Neuronal stem cell (in vitro differentiated cells): ENCODE measurements at places on chromosomes 7 and 10.

- no peak for DNase-seq
These were observed 1077.1 kb upstream of the C7orf33 start for GRCh38 chr7:147513451-147513850.

GRCh38 chr7:776992-777727 is 50.1 kb upstream of the PRKAR1B start:
- no peak for DNase-seq

DNA sequence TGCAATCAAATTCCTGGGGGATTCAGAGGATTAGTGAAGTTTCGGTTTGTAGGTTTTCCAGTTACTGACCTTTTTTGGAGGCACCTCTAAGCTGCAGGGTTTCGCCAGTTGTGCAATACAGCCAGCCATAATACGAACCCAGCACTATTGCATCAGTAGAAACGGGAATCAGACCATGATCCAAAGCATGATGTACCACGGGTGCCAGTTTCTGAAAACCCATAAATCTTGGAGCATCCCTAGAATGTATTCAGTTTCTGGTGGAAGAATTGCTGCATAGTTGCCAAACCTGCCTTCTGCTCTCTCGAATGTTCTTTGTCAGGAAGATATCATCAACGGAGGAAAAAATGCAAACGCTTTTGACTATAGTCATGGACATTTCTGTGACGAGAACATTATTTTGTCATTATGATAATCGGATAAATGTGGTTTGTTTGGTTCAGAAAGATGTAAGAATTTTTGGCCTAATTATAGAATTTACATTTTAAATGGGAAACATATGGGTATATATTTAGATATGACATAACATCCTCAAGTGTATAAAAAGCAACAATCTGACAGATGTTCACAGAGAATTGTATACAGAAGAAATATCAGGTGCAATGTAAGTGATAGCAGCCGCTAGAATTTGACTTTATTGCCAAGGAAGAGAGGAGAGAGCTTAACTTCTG is 186.2 kb upstream of the PRKCQ start:
- DNase-seq: no peak

DNA sequence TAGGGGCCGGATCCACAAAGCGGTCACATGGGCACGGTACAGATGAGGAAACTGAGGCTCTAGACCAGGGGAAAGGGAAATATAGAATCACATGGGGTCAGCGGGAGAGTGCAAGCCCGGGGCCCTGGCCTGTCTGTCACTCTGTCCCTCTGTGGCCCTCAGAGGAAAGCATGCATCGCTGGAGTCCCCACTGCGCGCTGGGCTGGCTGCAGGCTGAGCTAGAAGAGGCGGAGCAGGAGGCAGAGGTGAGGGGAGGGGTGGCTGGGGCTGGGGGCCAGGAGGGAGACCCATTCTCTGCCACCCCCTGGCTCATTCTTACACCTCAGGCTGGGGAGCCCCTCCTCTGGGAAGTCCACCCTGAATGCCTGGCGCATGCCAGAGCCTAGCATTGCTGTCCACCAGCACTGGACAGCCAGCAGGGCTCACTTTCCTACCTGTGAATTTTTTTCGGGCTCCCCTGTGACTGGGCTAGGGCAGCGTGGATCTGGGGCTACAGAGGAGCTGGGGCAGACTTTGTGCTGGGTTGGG is 2.3 kb downstream of the VPS37D start:
- no peak for DNase-seq

DNA sequence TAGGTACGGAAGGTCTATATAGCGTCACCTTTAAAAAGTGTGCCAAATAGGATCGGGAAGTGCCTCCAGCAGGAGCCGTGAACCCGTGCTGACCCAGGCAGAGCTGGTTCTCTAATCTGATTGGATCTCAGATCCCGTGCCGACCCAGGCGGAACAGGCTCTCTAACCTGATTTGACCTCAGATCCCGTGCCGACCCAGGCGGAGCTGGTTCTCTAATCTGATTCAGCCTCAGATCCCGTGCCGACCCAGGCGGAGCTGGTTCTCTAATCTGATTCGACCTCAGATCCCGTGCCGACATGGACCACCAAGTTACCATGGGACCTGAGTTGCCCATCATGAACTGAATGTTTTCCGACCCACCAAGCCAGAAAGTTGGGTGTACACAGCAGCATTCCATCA is 463.9 kb downstream of the PTPRN2 start:
- DNase-seq: no peak

DNA sequence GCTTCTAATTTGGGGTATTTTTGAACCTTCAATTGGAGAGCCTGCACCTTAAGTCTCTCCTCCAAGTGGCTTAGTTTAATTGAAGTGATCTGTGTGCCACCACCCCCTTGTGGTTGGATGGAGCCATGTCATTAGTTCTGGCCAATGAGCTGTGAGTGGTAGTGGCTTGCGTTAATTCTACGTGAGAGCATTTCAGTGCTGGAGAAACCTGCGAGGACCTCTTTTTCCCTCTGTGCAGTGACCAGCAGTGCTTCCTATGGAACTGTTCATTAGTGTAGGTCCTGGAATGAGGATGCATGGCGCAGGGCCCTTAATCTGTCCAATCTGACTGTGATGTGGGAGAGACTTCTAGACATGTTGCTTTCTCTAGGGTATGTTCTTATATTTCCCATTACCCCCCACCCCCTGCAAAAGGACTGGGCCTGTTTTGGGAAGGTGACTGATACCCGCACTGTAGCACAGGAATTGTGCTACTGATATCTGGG is 3.8 kb downstream of the HILPDA start:
- peak; percentile 59 for DNase-seq

- no peak for DNase-seq
These were observed 13.1 kb upstream of the KMT2E start for GRCh38 chr7:105000927-105001336.

DNA sequence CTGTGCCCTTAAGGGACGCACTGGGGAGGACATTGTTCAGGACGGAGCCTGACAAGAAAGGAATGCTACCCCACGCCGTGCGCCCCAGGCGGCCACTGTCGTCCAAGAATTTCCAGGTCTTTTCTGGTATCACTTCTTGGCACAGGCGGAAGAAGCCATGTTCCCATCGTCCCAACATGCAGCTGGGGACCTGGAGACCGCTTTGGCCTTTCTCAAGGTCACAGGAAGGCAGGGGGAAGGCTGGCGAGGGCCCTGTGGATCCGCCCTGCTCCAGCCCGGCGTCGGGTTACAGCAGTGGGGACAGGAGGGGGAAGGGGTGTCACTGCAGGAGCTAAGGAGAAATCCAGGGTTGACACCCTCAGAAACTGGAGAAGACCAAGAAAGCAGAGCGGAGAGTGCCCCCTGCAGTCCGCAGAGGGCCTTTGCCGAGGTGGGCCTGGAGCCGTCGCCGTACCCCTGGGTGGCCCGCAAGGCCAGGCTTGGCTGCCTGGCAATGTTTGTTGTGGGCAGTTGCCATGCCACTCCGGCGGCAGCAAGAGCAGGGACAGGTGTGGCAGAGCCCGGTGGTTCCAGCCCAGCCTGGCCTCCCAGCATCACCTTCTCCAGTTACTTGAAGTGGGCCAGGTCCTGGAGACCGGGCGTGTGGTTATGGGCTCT is 104.1 kb downstream of the LHPP start:
- peak; percentile 36 for DNase-seq

DNA sequence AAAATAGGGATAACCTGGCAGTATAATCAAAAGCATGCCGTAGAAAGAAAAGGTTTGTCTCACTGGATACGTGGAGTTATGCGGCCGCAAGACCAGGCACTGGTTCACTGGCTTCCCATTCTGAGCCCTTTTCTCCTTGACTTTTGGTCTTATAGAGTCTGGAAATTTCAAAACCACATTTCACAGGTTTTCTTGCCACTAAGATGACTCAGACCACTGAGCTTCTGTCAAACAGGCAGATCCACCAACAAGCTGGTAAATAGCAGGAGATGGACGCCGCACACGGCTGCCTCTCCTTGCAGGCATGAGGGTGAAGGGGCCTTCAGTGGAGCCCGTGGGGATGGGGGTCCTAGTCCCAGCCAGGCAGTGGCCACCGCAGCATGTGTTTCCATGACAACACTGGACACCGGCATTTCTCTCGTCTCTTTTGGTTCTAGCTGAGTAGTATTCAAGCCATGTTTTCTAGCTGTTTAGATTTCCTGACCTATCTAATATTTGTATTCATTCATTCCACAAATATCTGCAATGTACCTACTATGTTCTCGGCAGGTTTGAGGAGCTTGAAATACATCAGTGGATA is 55.5 kb downstream of the KLF6 start:
- DNase-seq: no peak

DNA sequence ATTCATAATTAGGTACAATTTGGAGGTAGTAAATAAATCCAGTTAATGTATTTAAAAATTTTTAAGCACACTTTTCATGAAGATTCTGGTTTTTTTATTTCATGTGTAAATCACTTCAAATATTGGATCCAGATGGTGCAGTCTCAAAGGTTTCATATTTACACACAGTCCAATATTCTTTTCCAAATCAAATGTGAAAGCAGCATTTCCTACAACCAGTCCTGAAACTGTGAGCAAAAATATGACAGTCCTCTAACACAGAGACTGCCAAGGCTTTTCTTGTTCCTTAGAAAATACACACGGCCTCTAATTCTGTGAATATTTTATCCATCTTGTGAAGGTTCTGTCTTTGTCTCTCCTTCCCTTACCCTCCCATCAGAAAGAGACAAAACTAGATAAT is 645.9 kb downstream of the ARL4A start:
- no peak for DNase-seq

- no peak for DNase-seq
These were observed 6.0 kb downstream of the TAS2R40 start for GRCh38 chr7:143227806-143228205.

- DNase-seq: no peak
These were observed 53.6 kb upstream of the NRF1 start for GRCh38 chr7:129557686-129558481.

GRCh38 chr7:54166419-54166818 is 375.8 kb upstream of the VSTM2A start:
- no peak for DNase-seq

DNA sequence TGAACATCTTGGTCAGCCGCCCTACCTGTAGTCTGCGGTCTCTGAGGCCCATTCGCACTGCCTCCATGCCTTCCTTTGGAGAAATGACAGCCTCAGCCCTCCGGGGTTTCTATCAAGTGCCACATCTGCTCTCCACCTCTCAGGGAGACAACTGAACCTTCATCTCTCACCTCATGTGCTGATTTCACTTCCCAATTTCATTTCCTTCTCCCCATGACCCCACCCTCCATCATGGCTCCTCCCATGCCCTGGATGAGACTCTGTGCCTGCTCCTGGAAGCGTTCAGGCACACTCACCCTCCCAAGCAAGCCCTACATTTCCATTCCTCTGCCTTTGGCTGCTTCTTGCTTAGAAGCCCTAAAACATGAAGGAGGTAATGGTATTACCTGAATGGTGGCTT is 7.8 kb upstream of the SCD start:
- no peak for DNase-seq

DNA sequence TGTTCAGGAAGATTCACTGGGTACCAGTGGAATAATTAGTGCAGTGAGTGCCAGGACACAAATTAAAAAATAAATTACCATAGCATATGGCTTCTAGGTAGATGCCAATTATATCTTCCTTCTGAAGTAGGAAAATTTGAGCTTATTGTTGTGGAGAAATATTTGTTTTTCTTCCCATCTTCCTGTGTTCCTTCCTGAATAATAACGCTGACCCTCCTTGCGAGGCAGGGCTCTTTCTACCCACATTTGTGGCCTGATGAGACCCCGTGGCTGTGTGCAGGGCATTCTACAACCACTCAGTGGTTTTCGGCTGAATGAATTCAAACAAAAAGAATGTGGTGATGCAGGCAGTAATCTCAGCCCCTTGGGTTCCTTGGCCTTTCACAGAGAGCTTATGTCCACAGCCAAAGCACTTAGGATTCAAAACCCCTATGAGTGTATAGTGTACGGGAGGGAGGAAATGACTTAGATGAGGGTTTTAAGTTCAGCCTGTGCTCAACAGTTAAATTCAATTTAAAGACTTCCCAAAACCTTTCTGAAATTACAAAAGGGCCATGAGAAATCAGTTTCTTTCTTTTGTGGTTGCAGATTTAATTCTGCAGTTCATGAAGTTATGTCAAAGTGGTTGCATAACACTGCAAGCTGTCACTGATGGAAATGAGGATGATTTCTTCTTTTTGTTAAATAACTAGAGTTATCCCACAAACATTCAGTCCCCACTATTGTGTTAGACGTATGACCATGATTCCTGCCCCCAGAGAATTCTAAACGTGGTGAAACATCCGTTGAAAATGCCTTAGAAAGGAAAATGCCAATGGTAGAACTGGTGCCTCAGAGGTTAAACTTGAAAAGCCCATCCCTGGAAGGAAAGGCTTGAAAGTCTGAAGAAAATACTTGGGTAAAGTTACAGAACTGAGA is 255.3 kb downstream of the FZD1 start:
- peak; percentile 33 for DNase-seq

- no peak for DNase-seq
These were observed 69.3 kb upstream of the DNAJB6 start for GRCh38 chr7:157267516-157267915.

DNA sequence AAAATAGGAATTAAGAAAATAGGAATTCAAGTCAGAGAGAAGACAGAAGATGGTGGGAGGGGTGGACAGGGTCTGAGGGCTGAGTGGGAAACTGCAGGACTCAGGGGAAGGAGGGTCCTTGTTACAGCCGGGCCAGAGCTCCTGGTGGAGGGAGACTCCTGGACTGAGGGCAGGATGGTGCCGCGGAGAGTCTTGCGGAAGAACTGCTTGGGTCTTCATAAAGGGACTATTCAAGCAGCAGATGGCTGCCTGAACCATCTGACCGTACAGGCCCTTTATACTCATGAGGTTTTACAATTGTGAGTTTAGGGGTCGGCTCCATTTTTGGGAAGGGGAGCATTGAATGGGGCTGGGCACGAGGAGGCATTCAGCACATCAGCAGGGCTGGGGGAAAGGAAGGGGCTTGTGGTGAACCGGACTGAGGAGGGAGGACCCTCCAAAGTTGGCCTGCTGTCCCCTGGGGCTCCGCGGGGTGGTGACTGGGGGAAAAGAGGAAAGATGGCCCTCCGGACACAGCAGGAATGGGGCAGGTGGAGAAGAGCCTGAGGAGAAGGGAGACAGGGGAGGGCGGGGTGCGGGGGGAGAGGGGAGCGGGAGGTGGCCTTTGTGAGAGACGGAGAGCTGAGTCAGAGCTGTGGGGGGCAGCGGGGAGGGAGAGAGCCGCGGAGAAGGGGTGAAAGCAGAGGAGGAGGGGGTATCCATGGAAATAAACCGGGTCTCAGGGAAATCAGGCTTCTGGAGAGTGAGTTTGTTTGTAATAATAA is 1.5 kb downstream of the FAM131B start:
- DNase-seq: peak; percentile 39

GRCh38 chr7:116836048-116836447 is 26.3 kb upstream of the CAPZA2 start:
- no peak for DNase-seq

DNA sequence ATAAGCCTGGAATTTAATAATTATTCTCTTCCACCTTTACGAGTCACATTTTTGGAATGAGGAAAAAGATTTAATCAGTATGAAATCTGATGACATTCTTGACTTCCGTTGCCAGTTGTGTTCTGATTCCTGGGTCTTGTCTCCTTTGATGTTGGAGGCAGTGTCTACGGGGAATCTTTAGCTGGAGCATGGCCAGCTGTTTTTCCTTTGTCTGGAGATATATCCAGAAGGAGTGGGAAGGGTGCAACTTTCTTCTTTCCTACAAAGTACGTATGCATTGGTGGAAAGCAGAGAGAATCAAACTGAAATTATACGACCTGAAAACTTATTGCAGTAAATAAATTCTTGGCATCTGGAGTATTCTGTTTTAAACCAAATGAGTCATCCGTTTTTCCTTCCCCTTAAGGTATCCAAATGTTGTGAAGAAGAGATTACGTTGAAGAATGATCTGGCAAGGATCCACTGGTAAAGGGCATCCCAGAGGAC is 6.9 kb upstream of the GNG11 start:
- no peak for DNase-seq
